ENCODE measurements at places on chromosomes 4 and X. TPM values are rescaled to one million over a fixed set of nuclear protein-coding genes. Genes with fewer than 3 reads are reported as not detected.

DNA sequence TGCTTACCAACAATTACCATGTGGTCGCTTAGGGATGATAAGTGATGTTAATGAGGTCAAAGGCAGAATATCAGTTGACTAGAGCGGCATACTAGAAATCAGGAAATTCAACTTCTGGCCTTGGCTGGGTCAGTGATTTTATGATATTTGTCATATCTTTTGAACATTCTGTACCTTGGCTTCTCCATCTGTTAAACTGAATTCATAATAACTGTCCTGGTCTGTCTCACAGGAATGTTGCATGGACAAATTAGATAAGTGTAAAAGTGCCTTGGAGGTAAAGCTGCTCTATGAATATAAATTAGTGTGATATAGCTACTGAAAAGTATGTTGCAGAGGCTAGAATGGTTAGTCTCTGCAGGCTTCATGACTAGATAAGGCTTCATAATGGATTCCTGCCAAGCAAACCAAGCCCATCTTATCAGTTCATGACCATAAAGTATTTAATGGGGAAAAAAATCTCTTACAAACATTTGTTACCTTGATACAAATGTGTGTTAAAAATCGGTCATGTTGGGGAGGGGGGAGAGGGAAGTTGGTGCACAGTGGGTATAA lies 104.6 kb upstream of the BMPR1B start:
- ATAC-seq = no peak

- no peak for ATAC-seq
Measured at GRCh38 chr4:62709618-62710252, 1509.6 kb downstream of the ADGRL3 start.

Gene MFAP3L
- total RNA-seq = 9.3 TPM

DNA sequence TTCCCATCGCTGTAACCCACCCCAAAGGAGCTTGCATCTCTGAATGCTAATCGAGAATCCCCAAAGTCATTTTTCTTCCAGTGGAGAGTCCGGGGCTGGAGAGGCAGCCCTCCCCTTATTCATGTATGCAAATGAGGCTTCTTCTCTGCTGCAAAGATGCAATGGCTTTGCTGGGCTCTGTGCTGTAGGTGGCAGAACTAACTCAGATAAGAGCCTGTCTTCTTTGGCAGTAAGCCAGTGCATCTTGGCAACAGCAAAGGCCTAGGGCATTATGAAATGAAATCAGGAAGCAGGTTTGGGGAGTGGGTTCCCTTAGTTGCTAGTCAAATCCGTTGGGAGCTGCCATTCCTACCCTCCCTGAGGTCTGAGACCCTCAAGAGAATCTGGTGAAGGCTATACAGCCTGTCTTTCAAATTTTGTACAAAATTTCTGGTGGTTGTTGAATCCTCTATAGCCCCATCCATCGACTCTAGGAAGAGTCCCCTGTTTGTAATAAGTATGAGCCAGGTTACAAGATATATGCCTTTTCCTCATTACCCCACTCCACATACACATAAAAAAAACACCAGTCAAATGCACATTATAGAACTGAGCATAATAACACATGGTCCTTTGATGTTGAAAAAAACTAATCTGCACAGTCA lies 290.6 kb upstream of the TAPT1 start:
- ATAC-seq = no peak

GRCh38 chr4:156775813-156776212 lies 195.8 kb downstream of the PDGFC start:
- no peak for ATAC-seq

- no peak for ATAC-seq
Measured at GRCh38 chr4:174259580-174259979, 23.9 kb downstream of the FBXO8 start.

GRCh38 chr4:113116414-113117357 lies 67.2 kb downstream of the ANK2 start:
- ATAC-seq = peak; percentile 34

Gene ARSJ
- total RNA-seq = 28.2 TPM

- no peak for ATAC-seq
Measured at GRCh38 chr4:121728066-121728465, 31.3 kb upstream of the ANXA5 start.

DNA sequence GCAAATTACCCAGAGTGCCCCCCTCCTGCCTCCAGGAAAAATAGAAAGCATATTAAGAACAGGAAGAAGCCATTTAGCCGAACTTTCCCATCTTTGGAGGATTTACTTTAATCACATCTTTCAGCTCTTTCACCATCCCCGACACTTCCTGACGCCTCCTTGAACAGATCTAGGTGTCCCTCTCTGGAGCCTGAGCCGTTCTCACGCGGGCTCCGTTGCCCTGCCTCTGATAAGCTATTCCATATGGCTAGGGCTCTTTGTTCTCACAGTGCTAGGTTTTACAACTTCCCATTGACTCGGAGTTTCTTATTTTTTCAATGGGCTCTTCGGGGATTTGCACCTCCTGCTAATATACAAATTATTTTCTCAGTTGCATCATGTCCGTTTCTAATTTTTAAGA lies 82.1 kb upstream of the GPC4 start:
- ATAC-seq = no peak

DNA sequence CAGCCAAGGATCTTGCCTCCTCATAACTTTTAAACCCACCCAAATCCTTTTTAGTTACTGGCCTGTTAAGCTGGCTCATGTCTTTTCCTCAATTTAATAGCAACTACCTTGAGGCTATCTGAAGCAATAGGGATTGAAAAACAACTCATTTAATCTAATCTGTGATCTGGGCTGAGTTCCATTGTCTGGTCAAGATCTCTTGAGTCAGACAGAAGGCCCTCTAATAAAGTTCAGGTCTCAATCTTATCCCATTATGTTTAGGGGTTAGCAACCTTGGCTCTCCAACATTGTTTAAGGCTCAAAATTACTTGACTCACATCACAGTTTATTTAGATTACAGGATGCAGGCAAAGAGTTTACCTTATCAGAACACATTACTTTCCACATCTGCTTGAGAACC lies 436.1 kb downstream of the ANKRD50 start:
- ATAC-seq = no peak

- ATAC-seq = no peak
Measured at GRCh38 chr4:102388611-102389010, 43.3 kb upstream of the SLC39A8 start.

Gene PNMA6A
- 1.5 TPM for total RNA-seq

DNA sequence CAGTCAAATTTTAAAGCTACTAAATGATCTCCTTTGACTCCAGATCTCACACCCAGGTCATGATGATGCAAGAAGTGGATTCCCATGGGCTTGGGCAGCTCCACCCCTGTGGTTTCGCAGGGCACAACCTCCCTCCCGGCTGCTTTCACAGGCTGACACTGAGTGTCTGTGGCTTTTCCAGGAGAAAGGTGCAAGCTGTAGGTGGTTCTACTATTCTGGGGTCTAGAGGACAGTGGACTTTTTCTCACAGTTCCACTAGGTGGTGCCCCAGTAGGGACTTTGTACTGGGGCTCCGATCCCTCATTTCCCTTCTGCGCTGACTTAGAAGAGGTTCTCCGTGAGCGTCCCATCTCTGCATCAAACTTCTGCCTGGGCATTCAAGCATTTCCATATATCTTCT lies 845.2 kb downstream of the PCDH18 start:
- no peak for ATAC-seq

DNA sequence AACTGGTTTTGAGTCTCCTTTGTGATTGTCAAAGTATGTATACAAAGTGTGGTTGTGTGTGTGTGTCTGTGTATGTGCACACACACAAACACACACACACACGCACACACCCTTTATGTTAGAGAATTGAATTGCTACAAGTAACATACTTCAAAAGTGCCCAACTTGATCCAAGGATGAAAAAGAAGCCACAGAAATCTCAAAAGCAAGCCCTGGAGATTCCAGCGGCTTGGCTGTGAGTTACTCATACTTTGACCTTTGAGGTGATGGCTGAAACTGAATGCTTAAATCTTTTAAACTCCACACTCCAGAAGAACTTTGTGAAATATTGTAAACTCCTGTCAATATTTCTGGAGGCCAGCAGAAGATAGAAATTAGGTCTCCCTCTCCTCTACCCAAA lies 168.4 kb upstream of the NRK start:
- ATAC-seq = no peak

Gene GAGE12F
- total RNA-seq = not detected

DNA sequence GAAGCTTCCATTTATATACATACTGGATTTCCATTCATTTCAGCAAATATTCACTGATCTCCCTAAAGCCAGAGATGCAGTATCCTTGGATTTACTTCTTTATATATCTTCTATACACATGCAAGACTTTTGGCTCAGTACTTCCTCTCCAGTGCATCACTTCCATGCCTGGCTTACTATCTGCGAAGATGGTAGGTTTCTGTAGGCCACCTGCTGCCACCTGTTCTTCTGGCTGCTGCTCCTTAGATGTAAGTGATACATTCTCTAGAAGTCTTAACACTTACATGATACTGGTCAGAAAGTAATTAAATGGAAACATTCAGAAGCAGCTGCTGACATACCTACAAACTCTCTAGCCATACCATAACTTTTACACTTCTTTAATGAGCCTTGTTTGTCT lies 48.9 kb downstream of the TBC1D9 start:
- no peak for ATAC-seq

DNA sequence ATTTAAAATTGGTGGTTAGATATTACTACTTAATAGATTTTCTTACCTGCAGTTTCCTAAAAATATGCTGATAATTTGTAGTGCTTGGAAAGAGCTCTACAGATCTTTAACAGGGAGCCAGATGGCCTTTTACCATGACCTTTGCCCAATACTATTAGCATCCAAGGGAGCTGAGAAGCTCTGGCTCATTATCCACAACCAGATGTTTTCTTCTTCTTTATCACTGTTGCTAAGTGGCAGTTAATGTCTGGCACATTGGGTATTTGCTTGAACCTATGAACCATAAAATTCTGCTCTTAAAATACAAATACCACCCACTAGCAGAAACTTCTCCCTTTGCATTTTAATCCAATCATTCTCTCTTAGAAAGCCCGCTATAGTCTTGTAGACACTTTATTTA lies 1480.3 kb downstream of the C4orf33 start:
- no peak for ATAC-seq
